Ascending aorta (tissue), 2 donors: ENCODE measurements at places on chromosomes 1 and 21. TPM values are rescaled to one million over a fixed set of nuclear protein-coding genes. Genes with fewer than 3 reads are reported as not detected.
A peak's percentile ranks its signal among the peaks of the same experiment; 100 is the strongest.

OR6K3 gene
- not detected for total RNA-seq

ADAMTS4 gene
- 109 TPM for total RNA-seq

RAB7B gene
- total RNA-seq, result not detected

CD84 gene
- 1.1 TPM for total RNA-seq

AMY2A gene
- not detected for total RNA-seq

IL22RA1 gene
- not detected for total RNA-seq

VWA1 gene
- total RNA-seq, result 79.0 TPM

DNA sequence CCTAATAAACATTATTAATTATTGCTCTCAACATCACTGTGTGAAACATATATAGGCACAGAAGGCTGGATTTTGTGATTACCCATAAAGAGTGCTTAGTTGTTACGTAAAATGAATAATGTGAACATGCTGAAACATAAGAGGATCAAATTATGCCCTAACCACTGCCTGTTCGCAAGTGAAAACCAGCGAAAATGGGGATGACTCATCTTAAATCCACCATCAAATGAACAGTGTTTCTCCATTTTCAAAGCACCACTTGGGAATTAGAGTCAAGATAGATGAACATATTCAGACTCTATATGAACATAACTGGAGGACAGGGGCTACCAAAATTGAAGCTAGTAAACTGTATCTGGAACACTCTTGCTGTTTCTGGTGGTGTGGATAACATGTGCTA is 386.2 kb downstream of the HHIPL2 start:
- DNase-seq, result no peak
- no peaks in the 10 kb centered on the region for H3K36me3 ChIP-seq
- H3K4me3 ChIP-seq, result no peak overlapping the region

GRCh38 chr21:45867041-45867666 is 114.4 kb upstream of the COL6A1 start:
- H3K27ac ChIP-seq, result no peak overlapping the region
- no peaks in the 10 kb centered on the region for H3K27me3 ChIP-seq
- H3K36me3 ChIP-seq, result no peaks in the 10 kb centered on the region

GRCh38 chr21:16863362-16863905 is 649.4 kb upstream of the CXADR start:
- H3K27ac ChIP-seq, result no peak overlapping the region
- H3K4me3 ChIP-seq, result no peak overlapping the region
- DNase-seq, result no peak
- H3K4me1 ChIP-seq, result no peaks in the 10 kb centered on the region
- no peaks in the 10 kb centered on the region for H3K36me3 ChIP-seq
- no peaks in the 10 kb centered on the region for H3K27me3 ChIP-seq

GRCh38 chr1:89081005-89081404 is 16.0 kb upstream of the GBP1 start:
- H3K27ac ChIP-seq, result no peak overlapping the region
- DNase-seq, result no peak
- H3K4me1 ChIP-seq, result no peaks in the 10 kb centered on the region
- H3K27me3 ChIP-seq, result no peaks in the 10 kb centered on the region
- H3K36me3 ChIP-seq, result no peaks in the 10 kb centered on the region

GRCh38 chr1:201710632-201711597 is 118.0 kb upstream of the IPO9 start:
- H3K4me1 ChIP-seq, result peaks cover 41% of the 10 kb centered on the region
- H3K27ac ChIP-seq, result peak overlapping the region; percentile 97
- no peak for DNase-seq
- no peaks in the 10 kb centered on the region for H3K27me3 ChIP-seq

- H3K27me3 ChIP-seq, result no peaks in the 10 kb centered on the region
- H3K36me3 ChIP-seq, result no peaks in the 10 kb centered on the region
Observed at GRCh38 chr1:89519779-89520358, 4.8 kb upstream of the LRRC8B start.

DNA sequence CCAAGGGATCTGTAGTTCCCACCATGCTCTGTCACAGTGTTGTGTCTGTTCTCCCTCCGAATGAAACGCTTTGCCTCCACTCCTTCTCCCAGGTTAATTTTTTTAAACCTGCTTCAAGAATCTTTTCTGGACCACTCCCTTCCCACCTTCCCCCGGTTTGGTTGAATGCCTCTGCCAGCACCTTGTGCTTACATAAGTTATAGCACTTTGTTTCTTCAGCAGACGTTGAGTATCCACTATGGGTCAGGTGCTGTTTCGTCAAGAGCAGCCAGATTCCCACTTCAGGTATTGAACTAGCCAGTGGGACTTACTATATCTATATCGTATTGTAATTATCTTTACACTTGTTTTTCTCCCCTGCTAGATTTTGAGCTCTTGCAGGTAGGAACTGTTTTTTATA is 27.6 kb downstream of the TTF2 start:
- peaks cover 4% of the 10 kb centered on the region for H3K4me1 ChIP-seq
- peaks cover 7% of the 10 kb centered on the region for H3K36me3 ChIP-seq
- no peak overlapping the region for H3K4me3 ChIP-seq
- no peak overlapping the region for H3K27ac ChIP-seq
- DNase-seq, result no peak

DNA sequence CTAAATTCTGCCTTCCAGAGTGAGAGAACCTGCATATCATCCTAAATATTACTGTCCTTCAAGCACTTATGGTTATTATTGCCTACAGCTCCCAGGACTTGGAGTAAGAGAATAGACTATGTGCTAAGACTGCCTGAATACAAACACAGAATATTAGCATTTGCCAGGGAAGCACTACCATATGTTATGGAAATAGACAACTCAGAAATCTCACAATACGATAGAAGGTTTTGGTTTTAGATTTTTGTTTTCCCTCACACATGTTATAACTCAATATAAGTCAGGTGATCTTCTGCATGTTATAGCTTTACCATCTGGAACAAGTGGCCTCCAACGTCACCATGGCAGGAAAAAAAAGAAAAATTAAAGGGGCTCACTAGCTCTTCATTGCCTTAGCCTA is 413.9 kb downstream of the LRRIQ3 start:
- H3K27ac ChIP-seq, result no peak overlapping the region
- no peak overlapping the region for H3K4me3 ChIP-seq
- no peaks in the 10 kb centered on the region for H3K36me3 ChIP-seq
- H3K27me3 ChIP-seq, result no peaks in the 10 kb centered on the region
- no peaks in the 10 kb centered on the region for H3K4me1 ChIP-seq

- no peak overlapping the region for H3K4me3 ChIP-seq
- no peaks in the 10 kb centered on the region for H3K4me1 ChIP-seq
- no peaks in the 10 kb centered on the region for H3K36me3 ChIP-seq
Observed at GRCh38 chr21:45582128-45582527, 39.9 kb upstream of the SLC19A1 start.

DNA sequence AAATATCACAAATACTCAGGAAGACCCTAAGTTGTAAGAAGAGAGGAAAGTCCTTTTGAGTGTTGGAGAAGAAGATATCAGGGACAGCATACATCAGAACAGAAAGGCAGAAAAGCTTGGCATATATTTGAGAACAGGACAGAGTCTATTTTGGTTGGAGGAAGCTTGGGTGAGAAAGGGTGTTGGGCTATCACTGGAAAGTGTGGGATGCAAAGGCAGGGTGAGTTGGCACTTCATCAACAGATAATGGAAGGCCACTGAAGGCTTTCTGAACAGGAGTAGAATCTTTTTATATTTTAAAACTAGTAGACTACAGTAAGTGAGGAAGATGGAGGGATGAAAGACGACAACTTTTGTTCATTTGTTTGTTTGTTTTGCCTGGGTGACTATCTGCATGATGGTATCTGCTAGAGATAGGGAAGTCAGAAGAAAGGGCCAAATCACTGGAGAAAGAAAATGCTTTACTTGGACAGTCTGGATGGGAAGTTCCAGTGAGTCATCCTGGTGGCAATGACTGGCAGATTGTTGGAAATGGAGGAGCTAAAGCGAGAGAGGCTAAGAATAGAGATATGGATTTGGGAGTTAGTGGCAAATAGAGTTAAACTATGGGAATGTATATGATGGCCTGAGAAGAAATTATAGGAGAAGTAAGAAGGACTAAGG is 33.7 kb upstream of the KCNA2 start:
- H3K27me3 ChIP-seq, result no peaks in the 10 kb centered on the region
- H3K36me3 ChIP-seq, result no peaks in the 10 kb centered on the region
- H3K27ac ChIP-seq, result no peak overlapping the region
- no peak for DNase-seq
- H3K4me3 ChIP-seq, result no peak overlapping the region

GRCh38 chr1:153774780-153775457 is at the start of gene SLC27A3:
Gene SLC27A3 (plus strand): TSS chr1:153775407. CDS start chr1:153775498, 91 bp downstream.
- DNase-seq, result no peak
- H3K4me3 ChIP-seq, result peak within 1 kb of the TSS; percentile 85
- peaks cover 40% of the 10 kb centered on the region for H3K36me3 ChIP-seq
- H3K27me3 ChIP-seq, result no peaks in the 10 kb centered on the region

DNA sequence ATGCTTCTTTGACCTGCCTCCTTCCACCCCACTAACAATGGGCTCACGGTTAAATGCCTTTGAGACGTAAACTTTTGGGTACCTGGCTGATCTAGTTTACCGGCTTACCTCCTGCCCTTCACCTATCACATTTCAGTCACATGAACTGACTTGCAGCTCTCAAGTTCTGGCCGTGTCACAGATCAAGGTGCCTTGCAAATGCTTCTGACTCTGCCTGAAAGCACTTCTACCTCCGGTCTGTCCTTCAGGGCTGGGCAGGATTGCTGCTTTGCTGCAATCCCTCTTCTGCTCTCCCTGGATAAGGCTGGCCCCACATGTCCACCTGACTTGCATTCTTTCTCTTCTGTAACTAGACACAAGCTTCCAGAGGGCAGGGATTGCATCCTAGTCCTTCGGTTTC is 69.0 kb downstream of the GRIK1 start:
- no peaks in the 10 kb centered on the region for H3K4me1 ChIP-seq
- no peak overlapping the region for H3K4me3 ChIP-seq
- H3K36me3 ChIP-seq, result no peaks in the 10 kb centered on the region
- no peak overlapping the region for H3K27ac ChIP-seq

GRCh38 chr1:153617663-153618062 is 1.5 kb upstream of the S100A14 start:
- H3K27me3 ChIP-seq, result no peaks in the 10 kb centered on the region
- H3K4me3 ChIP-seq, result no peak overlapping the region
- H3K4me1 ChIP-seq, result peaks cover 12% of the 10 kb centered on the region
- H3K27ac ChIP-seq, result no peak overlapping the region
- peaks cover 13% of the 10 kb centered on the region for H3K36me3 ChIP-seq

DNA sequence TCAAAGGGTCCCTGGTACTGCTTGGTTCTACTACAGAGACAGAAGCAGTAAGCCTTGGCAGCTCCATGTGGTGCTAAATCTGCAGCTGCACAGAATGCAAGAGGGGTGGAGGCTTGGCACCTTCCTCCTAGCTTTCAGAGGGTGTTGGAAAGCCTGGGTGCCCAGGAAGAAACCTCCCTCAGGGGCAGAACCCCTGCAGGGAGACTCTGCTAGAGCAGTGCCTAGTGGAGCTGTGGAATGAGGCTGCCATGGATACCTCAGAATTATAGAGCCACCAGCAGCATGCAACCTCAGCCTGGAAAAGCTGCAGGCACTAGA is 76.2 kb upstream of the TLR5 start:
- no peak overlapping the region for H3K27ac ChIP-seq
- H3K4me3 ChIP-seq, result no peak overlapping the region
- H3K36me3 ChIP-seq, result no peaks in the 10 kb centered on the region
- no peaks in the 10 kb centered on the region for H3K4me1 ChIP-seq
- no peak for DNase-seq

- peak overlapping the region; percentile 81 for H3K4me3 ChIP-seq
- H3K36me3 ChIP-seq, result no peaks in the 10 kb centered on the region
- H3K4me1 ChIP-seq, result peaks cover 26% of the 10 kb centered on the region
- DNase-seq, result no peak
- no peaks in the 10 kb centered on the region for H3K27me3 ChIP-seq
- no peak overlapping the region for H3K27ac ChIP-seq
Observed at GRCh38 chr1:74731399-74732052, 1.3 kb downstream of the CRYZ start.

DNA sequence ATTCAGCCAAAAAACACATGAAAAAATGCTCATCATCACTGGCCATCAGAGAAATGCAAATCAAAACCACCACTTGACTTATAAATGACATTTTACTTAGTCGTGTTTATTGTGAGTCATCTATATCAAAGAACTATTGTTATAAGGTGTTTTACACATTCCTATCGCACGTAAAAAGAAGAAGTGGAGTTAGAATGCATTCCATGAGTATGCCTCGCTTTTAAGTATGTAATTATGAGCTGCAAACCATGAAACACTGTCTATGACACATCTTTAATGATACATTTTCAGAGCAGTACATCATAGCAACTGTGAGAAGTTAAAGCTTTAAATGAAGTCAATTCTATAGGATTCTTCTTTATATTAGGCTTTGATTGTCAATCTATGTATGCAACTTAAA is 614.3 kb upstream of the ADAMTS5 start:
- no peak overlapping the region for H3K27ac ChIP-seq
- DNase-seq, result no peak
- no peaks in the 10 kb centered on the region for H3K27me3 ChIP-seq
- H3K36me3 ChIP-seq, result no peaks in the 10 kb centered on the region
- no peaks in the 10 kb centered on the region for H3K4me1 ChIP-seq
- H3K4me3 ChIP-seq, result no peak overlapping the region

GRCh38 chr1:93703643-93704042 is 22.0 kb upstream of the BCAR3 start:
- no peak overlapping the region for H3K27ac ChIP-seq
- no peak overlapping the region for H3K4me3 ChIP-seq
- DNase-seq, result no peak
- no peaks in the 10 kb centered on the region for H3K36me3 ChIP-seq
- no peaks in the 10 kb centered on the region for H3K27me3 ChIP-seq

GRCh38 chr1:7643530-7643929 is 127.6 kb upstream of the VAMP3 start:
- no peak overlapping the region for H3K27ac ChIP-seq
- no peaks in the 10 kb centered on the region for H3K36me3 ChIP-seq
- no peak overlapping the region for H3K4me3 ChIP-seq

DNA sequence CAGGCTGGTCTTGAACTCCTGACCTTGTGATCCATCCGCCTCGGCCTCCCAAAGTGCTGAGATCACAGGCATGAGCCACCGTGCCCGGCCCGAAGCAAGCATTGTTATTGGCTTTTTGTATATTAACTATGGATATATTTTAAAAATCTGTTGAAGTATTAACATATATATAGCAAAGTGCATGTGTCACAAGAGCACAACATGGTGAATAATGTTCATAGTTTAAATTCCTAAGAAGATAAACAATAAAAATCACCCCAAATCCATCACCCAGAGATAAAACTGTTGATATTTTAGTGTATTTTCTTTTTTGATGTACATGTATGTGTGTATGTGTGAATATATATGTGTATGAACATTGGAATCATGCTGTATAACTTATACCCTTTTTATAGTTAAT is 9.1 kb upstream of the FOXE3 start:
- H3K4me3 ChIP-seq, result no peak overlapping the region
- H3K4me1 ChIP-seq, result no peaks in the 10 kb centered on the region
- H3K36me3 ChIP-seq, result no peaks in the 10 kb centered on the region
- H3K27ac ChIP-seq, result no peak overlapping the region

DNA sequence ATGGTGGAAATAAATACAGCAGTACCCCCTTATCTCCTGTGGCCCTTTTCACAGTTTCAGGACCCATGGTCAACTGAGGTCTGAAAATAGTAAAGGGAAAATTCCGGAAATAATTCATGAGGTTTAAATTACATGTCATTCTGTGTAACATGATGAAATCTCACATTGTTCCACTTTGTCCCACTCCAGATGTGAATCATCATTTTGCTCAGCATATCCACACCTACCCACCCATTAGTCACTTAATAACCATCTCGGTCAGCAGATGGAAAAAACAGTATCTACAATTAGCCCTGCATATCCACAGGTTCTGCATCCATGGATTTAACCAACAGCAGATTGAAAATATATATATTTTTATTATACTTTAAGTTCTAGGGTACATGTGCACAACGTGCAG is 86.9 kb upstream of the GORAB start:
- H3K4me3 ChIP-seq, result no peak overlapping the region
- no peak overlapping the region for H3K27ac ChIP-seq
- DNase-seq, result no peak
- H3K36me3 ChIP-seq, result no peaks in the 10 kb centered on the region
- H3K4me1 ChIP-seq, result no peaks in the 10 kb centered on the region
